ENCODE measurements at places on chromosomes 4 and X.
A peak's percentile ranks its signal among the peaks of the same experiment; 100 is the strongest.

DNA sequence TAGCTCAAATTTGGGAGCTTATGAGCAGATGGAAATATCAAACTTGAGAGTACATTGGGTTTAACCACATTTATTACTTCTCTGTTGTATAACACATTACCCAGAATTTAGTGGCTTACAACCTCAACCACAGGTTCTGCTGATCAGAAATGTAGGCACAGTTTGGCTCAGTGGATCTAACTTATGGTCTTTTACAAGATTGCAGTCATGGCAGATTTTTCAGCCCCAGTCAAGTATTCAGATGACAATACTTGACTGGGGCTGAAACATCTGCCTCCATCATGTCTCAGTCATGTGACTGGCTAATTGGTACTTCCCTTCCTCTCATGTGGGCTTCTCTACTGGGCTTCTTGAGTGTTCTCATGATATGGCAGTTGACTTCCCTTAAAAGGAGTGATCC lies 44.0 kb upstream of the ADAD1 start:
- DNase-seq: no peak

GRCh38 chrX:149517308-149517707 lies 12.2 kb upstream of the IDS start:
- no peak for DNase-seq

DNA sequence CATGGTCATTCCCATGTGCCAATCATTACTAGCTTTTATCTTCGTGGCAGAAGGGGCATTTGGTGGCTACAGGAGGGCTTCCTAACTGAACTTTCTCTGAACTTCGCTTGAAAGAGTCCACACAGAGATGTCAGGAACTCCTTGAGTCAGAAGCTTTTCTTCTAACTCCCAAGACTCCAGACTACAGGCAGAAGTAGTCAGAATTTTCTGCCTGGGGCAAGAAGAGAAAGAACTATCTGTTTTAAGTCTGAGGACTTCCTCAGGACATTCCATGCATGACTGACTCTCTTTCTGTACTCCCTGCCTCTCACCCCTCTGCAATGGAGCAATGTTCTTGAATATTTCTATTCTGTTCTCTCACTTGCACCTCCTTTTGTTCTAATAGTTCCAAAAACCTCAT lies 170.5 kb upstream of the TBC1D9 start:
- DNase-seq: no peak

DNA sequence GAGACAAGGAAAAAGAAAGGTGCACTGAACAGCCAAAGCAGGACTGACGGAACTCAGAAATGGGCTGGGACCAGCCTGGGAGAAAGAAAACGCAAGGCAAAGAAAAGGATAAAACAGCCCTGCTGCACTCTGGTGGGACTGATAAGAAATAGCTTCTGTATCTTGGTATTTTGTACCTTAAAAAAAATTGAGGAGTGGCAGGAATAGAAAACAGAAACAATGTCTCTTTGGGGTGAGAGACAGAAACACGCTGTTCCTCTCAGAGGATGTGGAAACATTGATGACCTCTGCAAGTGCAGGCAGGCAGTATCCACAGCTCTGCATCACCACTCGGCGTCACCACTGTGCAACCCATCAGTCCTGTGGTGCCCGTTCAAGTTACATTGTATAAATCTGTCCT lies 152.5 kb upstream of the SPRY1 start:
- DNase-seq: peak; percentile 12

GRCh38 chrX:821327-822107 lies 190.9 kb downstream of the SHOX start:
- no peak for DNase-seq

- no peak for DNase-seq
Observed at GRCh38 chr4:1041936-1042330, 30.5 kb downstream of the FGFRL1 start.

GRCh38 chr4:139367421-139368090 lies 65.3 kb upstream of the NDUFC1 start:
- DNase-seq: no peak

DNA sequence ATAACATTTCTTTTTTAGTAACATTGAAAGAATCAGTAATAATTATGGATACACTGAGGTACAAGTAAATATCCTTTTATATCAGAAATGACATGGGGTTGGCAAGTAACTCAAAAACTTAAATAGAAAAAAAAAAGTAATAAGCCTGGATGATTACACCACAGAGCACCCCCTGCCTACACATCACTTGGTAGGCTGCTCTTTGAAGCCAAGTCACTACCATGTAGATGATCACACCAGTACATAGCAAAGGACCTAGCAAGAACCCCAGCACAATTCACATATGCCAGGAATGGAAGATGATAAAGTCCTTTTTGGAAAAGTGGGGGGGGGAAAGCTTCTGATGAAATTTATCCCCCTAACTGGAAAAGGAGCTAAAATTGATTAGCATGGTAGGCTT lies 56.9 kb downstream of the METTL14 start:
- no peak for DNase-seq

GRCh38 chr4:31548823-31549222 lies 828.7 kb downstream of the PCDH7 start:
- DNase-seq: no peak

DNA sequence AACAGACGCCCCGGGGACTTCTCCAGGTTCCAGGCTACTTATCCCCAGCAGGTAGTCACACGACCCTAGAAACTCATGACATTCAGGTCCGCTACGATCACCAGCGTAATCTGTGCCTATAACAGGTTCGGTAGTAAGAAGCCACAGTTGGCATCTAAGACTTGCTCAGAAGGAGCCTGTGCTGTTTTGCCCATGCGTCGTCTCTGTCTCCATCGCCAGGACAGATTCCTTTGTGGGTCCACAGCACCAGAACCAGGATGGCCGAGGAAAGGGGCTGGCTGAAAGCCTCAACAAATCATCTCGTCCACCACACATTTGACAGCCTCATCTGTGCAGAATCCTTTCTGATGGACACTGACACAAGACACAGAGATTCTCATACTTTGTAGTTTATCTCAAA lies 319.5 kb upstream of the AGA start:
- DNase-seq: no peak

GRCh38 chr4:94506822-94507221 lies 55.1 kb downstream of the PDLIM5 start:
- DNase-seq: no peak

- no peak for DNase-seq
Observed at GRCh38 chrX:43582540-43582913, 73.6 kb upstream of the MAOA start.

DNA sequence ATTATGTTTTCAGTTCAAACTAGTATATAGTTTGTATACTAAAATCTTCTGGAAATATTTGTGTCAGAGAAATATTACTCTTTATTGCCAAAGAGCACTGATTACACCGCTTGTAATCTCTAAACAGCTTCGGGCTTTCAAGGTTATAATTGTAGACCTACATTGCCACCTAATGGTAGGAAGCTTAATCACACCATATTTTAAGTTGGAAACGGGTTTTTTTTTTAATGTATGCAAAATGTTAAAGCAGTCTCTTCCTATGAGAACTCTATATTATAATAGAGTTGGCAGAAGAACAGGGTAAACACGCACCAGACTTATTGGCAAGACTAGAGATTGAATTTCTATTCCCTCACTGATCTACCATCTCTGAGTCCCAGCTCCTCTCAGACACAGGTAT lies 19.5 kb upstream of the NFXL1 start:
- no peak for DNase-seq

GRCh38 chrX:10981506-10981905 lies 129.6 kb upstream of the HCCS start:
- DNase-seq: no peak

GRCh38 chr4:177313263-177313662 lies 3.6 kb downstream of the NEIL3 start:
- no peak for DNase-seq

DNA sequence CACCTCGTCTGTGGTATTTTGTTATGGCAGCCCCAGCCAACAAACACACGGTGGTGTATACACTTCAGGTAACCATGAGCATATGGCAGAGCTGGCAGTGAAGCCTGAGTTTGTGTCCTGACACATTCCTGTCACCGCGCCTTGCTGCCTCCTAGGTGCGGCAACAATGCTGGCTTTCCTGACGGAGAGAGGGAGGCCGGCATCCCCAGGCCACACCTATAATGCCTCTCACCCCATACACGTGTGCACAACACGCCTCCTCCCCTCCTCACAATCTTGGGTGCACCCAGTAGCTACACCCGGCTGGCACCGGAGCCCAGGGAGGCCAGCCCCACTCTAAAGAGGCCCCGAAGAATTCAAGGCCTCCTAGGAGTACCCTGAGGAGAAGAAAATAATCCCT lies 158.5 kb downstream of the NSUN7 start:
- no peak for DNase-seq

- DNase-seq: no peak
Observed at GRCh38 chr4:109408711-109409110, 24.9 kb upstream of the SEC24B start.

GRCh38 chr4:140243278-140243753 lies 89.3 kb upstream of the MAML3 start:
- DNase-seq: peak; percentile 22

DNA sequence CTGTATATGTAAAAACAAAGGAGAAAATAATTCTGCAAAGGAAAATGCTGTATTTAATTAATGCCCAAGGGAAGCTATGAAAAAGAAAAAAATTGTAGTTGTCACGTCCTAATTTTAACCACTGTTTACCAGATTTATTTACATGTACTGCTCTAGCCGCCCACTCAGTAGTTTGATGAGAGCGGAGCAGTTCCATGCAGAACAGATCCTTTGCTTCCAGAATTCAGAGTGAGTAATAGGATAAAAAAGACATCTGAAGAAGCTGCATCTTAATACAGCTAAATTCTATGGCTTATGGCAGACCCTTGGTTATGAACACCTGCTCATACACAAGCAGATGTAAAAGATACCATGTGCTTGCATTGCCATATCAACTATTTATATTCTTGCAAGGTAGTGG lies 287.0 kb downstream of the GASK1B start:
- DNase-seq: no peak

Data from CD8-positive, alpha-beta T cell (primary cell).